Pancreas (tissue), 10 donors: ENCODE measurements at places on chromosomes 6 and 20. TPM values are rescaled to one million over a fixed set of nuclear protein-coding genes. Genes with fewer than 3 reads are reported as not detected.

The BHLHE23 gene
- polyA plus RNA-seq, result not detected

The POPDC3 gene
- 0.84 TPM for polyA plus RNA-seq

The TNFRSF21 gene
- polyA plus RNA-seq, result 24.7 TPM

The TMEM244 gene
- not detected for polyA plus RNA-seq

The MAK gene
- 0.08 TPM for polyA plus RNA-seq

The CCN5 gene
- polyA plus RNA-seq, result 6.4 TPM

The FABP7 gene
- not detected for polyA plus RNA-seq

The CTAGE9 gene
- polyA plus RNA-seq, result not detected

- DNase-seq, result peak; percentile 84
- H3K27me3 ChIP-seq, result no peaks in the 10 kb centered on the region
- H3K36me3 ChIP-seq, result no peaks in the 10 kb centered on the region
- H3K4me1 ChIP-seq, result no peaks in the 10 kb centered on the region
These were observed 27.1 kb downstream of the RAB44 start for GRCh38 chr6:36724514-36725390.

DNA sequence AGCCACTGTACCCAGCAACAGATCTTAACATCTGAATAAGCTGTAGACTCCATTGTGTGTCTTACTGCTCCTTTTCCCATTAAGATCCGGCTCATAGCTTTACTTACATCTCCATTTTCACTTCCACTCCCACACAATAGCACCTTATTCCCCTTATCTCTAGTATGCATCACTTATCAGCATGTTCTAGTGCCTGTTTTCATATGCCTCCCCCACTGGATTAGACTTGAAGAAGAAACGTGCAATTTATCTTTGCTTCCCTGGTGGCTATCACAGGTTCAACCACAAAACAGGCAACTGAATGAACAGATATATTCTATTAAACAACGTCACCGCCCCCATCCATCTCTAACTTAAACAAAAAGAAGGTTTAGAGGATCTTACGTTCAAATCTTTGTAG, 12.1 kb downstream of the SSR1 start:
- no peaks in the 10 kb centered on the region for H3K4me1 ChIP-seq
- no peak overlapping the region for H3K4me3 ChIP-seq
- H3K27me3 ChIP-seq, result no peaks in the 10 kb centered on the region
- H3K36me3 ChIP-seq, result peaks cover 48% of the 10 kb centered on the region
- no peak overlapping the region for H3K27ac ChIP-seq

- no peak for DNase-seq
- no peaks in the 10 kb centered on the region for H3K27me3 ChIP-seq
- H3K4me3 ChIP-seq, result no peak overlapping the region
- H3K4me1 ChIP-seq, result no peaks in the 10 kb centered on the region
- no peaks in the 10 kb centered on the region for H3K36me3 ChIP-seq
These were observed 68.2 kb downstream of the TMEM242 start for GRCh38 chr6:157255079-157255478.

- no peak overlapping the region for H3K4me3 ChIP-seq
- no peaks in the 10 kb centered on the region for H3K4me1 ChIP-seq
- H3K27ac ChIP-seq, result no peak overlapping the region
- H3K36me3 ChIP-seq, result no peaks in the 10 kb centered on the region
- no peaks in the 10 kb centered on the region for H3K27me3 ChIP-seq
- DNase-seq, result no peak
These were observed 5.7 kb downstream of the ELOVL4 start for GRCh38 chr6:79941489-79942151.

DNA sequence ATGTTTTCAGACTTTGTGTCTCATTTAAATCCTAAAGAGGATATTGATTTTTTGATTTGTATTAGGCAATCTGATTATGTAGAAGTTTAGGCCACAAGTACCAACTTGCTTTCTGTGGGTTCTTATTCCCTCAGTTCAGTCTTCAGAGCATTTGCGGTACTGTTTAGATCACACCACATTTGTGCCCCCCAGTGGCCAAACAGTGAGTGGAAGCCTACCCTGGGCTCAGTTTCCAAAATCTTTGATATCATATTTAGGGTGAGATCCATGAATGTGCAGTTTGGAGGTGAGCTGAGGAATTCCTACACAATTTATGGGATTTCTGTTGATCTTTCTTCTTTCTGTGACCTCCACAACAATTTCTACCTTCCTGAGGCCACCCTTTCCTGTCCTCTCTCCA, 92.3 kb upstream of the FUT9 start:
- H3K4me1 ChIP-seq, result no peaks in the 10 kb centered on the region
- H3K36me3 ChIP-seq, result no peaks in the 10 kb centered on the region
- H3K27ac ChIP-seq, result no peak overlapping the region
- no peaks in the 10 kb centered on the region for H3K27me3 ChIP-seq

DNA sequence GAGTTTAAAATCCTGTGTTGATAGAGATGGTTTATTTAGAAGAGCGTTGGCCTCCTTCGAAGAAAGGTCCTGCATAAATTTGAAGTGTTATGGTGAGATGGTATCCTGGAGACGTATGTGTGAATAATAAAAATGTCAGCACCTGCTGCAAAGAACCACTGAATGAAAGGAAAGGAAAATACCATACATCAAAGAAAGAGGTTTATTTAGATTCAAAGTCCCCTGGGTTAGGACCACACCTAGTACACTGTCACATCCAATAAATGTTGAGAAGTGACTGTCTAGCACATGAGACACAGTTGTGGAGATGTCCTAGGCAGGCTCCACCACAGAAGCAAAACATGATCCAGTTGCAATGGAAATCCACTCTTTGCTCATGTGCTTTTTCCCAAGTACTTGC, 214.7 kb downstream of the PAX1 start:
- H3K4me3 ChIP-seq, result no peak overlapping the region
- no peaks in the 10 kb centered on the region for H3K27me3 ChIP-seq
- no peak for DNase-seq

DNA sequence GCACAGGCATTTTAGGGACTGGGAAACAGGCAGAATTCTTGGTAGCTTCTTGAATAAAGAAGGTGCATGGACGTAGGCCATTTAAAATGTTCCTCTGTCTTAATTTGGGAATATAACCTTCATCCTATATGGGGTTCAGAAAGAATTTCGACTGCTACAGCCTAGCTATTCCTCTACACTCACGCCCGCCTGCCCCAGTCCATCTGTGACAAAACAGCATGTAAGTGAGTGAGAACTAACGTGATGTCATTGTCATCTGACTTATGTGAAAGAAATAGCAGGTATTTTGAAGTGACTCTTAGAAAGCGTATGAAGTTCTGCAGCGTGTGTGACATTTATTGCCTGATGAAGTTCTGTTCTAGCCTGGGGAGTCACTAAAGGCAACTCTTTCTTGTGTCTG, 52.2 kb upstream of the SLC22A1 start:
- H3K4me3 ChIP-seq, result no peak overlapping the region
- H3K27ac ChIP-seq, result no peak overlapping the region
- no peaks in the 10 kb centered on the region for H3K27me3 ChIP-seq

DNA sequence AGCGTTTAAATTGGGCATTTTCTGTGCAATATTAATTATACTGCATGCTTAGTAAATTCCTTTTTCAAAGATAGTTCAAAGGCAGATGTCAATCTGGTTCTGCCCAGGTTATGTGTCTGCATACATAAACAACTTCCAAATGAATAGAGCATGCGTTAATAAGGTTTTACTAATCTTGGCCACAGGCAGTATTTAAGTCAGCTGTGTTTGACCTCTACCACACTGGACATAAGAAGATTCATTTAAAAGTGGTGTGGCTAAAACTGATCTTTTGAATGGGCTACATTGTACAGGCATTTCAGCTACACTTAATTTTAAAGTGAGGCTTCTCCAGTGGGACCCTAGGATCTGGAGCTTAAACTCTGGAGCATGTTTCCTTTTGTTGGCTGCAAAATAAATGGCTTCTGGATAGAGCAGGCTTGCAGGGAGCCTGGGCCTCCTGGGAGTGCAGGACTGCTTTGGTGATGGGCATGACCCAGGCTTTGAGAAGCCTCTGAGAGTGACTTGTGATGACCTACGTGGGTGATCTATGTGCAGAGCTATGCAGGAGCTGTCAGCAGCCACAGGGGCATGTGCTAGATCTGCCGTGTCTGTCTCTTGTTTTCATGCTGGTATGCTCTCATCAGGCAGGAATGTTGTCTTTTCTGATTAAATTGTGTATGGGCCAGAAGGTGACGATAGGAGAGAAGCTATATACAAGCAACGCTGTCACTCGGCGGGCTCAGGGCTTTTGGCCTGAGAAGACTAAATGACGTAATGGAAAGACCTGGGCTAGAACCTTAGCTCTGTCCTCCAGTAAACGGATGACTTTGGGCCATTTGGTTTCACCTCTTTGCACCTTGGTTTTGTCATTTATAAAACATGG, 331.2 kb downstream of the QKI start:
- H3K4me3 ChIP-seq, result no peak overlapping the region
- H3K27ac ChIP-seq, result no peak overlapping the region
- H3K36me3 ChIP-seq, result no peaks in the 10 kb centered on the region
- H3K4me1 ChIP-seq, result no peaks in the 10 kb centered on the region

DNA sequence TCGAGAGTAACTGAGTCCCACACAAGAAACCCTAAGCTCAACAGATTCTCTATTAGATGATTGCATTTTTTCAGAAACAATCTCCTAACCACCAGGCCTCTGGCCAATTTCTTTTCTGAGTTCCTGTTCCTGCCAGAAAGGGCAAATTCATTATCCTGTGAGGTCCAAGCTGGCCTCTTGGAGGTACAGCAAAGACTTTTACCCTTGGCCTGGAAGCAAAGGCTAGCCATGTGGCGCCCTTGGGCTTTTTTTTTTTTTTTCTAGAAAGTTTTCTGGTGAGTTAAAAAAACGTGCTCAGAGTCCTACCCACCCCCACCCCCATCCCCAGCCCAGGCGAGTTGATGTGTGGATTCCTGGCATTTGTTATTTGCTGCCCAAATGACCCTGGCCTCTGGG, 59.0 kb upstream of the EEF1A1 start:
- DNase-seq, result no peak
- H3K4me1 ChIP-seq, result peaks cover 7% of the 10 kb centered on the region
- no peaks in the 10 kb centered on the region for H3K27me3 ChIP-seq

DNA sequence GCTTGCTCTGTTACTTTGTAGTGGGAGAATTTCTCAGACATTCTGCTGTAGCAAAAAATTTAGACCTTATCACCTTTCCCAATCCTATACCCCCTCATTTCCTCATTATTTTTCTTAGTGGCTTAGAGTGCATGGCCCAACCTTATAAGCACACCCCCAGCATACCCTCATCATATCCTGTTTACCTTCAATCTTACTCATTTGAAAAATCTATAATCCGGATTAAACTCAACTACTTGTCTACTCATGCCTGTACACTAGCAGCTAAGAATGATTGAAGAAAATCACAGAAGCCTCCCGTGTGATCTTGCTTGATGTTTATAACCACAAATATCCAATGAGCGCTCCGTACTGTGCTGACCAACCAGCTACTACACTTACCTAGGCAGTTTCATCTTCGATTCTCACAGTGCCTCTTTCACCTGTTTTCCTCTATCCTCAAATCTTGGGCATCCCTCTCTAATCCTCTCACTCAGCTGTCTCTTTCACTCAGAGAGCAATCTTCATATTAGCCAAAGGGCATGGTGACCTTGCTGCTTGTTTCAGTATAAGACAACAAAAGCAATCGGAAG, 36.6 kb downstream of the AIG1 start:
- H3K36me3 ChIP-seq, result no peaks in the 10 kb centered on the region
- H3K27ac ChIP-seq, result no peak overlapping the region
- no peak overlapping the region for H3K4me3 ChIP-seq
- no peaks in the 10 kb centered on the region for H3K4me1 ChIP-seq

DNA sequence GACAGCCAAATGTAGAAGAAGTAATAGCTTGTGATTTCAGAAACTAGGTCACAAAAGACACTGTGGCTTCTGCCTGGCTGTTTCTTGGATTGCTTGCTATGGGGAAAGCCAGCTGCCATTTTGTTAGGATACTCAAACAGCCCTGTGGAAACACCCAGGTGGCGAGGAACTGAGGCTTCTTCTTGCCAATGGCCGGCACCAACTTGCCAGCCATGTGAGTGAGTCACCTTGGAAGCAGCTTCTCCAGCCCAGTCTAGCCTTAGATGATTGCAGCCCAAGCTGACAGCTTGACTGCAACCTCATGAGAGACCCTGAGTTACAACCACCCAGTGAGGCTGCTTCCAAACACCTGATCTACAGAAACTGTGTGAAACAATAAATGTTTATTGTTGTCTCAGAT, 11.9 kb upstream of the KIAA1755 start:
- H3K36me3 ChIP-seq, result no peaks in the 10 kb centered on the region
- no peaks in the 10 kb centered on the region for H3K27me3 ChIP-seq
- H3K27ac ChIP-seq, result no peak overlapping the region

DNA sequence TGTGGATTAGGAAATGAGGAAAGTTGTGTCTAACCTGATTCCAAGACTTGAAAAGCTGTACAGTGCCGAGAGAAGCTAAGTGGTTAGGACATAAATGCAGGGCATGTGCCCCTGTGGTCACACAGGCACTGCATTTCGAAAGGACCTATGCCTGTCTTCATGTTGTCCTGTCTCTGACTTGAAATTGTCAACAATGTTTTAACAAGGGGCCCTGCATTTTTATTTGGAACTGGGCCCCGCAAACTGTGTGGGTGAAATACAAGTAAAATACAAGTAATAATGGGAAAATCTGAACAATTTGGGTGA, 38.8 kb downstream of the MRS2 start:
- H3K36me3 ChIP-seq, result no peaks in the 10 kb centered on the region
- no peak overlapping the region for H3K4me3 ChIP-seq

GRCh38 chr6:90038961-90039653, 144.8 kb downstream of the GJA10 start:
- no peaks in the 10 kb centered on the region for H3K36me3 ChIP-seq
- no peak for DNase-seq
- no peaks in the 10 kb centered on the region for H3K27me3 ChIP-seq
- H3K4me3 ChIP-seq, result no peak overlapping the region
- H3K4me1 ChIP-seq, result no peaks in the 10 kb centered on the region

- no peaks in the 10 kb centered on the region for H3K36me3 ChIP-seq
- no peak overlapping the region for H3K4me3 ChIP-seq
- no peak overlapping the region for H3K27ac ChIP-seq
- peak; percentile 75 for DNase-seq
These were observed 31.7 kb downstream of the FOXC1 start for GRCh38 chr6:1641343-1641885.

DNA sequence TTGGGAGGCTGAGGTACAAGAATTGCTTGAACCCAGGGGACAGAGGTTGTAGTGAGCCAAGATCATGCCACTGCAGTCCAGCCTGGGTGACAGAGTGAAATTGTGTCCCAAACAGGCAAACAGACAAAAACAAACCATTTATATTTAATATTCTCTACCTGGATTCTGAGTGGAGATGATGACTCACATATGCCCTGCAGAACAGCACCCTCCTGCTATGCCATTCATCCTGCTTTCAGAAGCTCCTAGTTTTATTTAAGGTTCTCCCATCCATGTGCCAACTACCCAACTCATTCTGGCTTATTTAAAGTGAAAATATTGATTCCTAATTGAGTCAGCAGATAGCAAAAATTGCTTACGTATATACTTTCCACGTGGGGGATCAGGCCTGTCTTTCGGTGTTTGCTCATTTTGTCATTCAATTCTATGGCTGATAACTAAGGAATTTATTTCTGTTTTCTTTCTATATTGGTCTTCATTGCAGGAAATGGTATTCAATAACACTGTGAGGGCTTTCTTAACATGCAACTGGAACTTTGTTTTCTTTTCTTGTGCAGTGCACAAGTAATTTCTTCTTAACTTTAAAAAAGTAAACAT, 459.1 kb upstream of the JAG1 start:
- H3K27me3 ChIP-seq, result no peaks in the 10 kb centered on the region
- H3K27ac ChIP-seq, result no peak overlapping the region
- H3K4me1 ChIP-seq, result peaks cover 7% of the 10 kb centered on the region
- H3K4me3 ChIP-seq, result no peak overlapping the region
